ENCODE measurements at places on chromosomes 4 and X. TPM values are rescaled to one million over a fixed set of nuclear protein-coding genes. Genes with fewer than 3 reads are reported as not detected.

DNA sequence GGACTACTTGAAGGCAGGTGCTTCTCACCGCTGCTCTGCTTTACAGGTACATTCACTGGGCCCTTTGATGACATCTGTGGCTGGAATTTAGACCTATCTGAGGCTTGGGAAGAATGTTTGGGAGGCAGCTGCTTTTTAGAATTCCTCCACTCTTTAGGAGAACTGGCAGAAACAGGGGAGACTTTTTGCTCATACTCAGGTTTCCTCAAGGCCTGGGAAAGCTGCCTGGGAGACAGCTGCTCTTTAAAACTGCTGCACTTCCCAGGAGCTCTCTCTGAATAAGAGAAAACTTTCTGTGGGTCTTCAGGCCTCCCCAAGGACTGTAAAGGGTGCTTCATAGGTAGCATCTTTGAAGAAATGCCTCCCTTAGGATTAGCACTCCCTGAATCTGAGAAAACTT lies 14.3 kb downstream of the CT47C1 start:
- DNase-seq, result no peak

S100G gene
- polyA plus RNA-seq, result not detected

DOK7 gene
- polyA plus RNA-seq, result not detected

DUX4 gene
- not detected for polyA plus RNA-seq

- no peak for DNase-seq
Measured at GRCh38 chrX:11363069-11363594, 69.9 kb downstream of the AMELX start.

NEXMIF gene
- not detected for polyA plus RNA-seq

SERPINA7 gene
- polyA plus RNA-seq, result not detected

GRCh38 chr4:5746250-5746649 lies 35.2 kb downstream of the EVC start:
- DNase-seq, result no peak

GRCh38 chrX:115147220-115147619 lies 42.0 kb upstream of the RBMXL3 start:
- peak; percentile 40 for DNase-seq

DNA sequence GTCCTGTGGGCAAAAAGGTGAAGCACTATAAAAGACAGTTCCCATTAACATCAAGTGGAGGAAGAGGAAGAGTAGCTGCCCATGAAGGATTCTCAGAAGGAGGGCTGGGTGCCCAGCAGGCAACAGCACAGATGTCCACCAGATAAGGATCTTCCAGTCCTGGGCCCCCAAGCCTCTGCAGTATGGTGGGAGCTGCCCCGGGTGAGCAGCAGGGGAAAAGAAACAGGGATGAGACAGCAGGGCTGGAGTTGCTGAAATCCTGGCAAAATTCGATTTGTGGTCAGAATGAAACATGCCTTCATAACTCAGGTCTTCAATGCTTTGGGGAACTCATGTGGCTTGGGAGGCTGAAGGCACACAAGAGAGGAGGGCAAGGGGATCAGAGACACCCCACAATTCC lies 94.6 kb downstream of the RASL11B start:
- peak; percentile 33 for DNase-seq

DNA sequence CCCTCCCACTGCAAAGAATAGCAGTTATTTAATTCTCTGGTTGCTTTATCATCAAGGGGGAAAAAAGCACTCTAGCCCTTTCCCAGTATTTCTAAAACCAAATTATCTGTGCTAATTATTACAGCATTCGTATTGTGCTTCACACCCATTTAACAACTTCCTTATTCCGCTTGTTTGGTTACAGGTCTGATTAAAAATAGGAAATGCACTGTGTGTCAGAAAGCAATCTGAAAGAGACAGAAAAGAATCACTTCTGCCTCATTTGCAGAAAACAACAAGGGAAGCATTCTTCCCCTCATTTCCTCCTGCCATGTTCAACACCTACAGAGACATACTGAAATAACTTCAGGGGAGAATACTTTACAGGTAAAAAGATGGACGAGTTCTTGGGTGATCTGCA lies 114.9 kb upstream of the MAP3K15 start:
- no peak for DNase-seq

C4orf54 gene
- polyA plus RNA-seq, result not detected

GRCh38 chrX:50202539-50202938 lies 1.7 kb upstream of the AKAP4 start:
- no peak for DNase-seq

DNA sequence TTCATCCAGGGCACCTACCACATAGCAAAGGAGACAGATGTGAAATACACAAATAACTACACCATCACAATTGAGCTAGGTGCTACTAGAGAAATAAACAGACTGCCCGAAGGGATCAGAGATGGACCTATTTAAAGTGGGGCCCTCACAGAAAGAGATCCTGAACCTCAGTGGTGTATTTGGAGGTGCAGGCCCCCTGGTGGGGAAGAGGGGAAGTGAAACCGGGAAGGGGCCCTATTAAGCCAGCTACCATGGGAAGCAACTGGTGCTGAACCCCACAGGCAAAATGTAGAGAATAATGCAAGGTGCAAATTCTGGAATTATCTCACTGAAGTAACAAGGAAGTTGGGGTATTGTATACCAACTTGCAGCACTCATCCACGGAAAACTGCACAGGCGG lies 78.6 kb upstream of the FAM9A start:
- peak; percentile 3 for DNase-seq

DNA sequence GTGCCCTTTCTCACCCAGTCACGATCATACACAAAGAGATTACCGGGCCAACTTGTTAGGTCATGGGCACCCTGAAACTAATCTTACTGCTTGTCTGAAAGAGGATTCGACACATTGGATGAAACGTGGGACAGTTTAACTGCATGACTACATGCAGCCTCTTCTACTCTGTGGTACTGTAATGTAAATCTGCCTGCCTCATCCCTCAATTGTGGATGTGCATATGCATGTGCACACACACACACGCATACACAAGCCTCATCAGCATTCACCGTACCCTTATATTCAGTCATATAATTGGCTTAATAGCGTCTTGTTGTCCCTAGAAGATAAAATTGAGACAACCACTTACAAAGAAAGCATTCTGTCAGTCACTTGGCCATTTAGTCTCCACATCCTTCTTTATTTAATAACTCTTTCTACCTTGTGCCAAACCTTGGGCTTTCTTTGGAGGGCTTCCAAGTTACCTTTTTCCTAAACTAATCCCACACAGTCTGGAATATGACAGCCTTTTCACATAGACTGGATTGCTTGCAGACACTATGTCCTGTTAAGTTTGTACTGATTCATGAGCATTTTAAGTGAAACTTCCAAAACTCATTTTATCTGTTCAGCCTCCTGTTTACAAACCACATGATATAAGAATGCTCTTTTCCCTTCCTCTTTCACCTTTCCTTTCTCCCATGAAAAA lies 132.9 kb downstream of the AFF2 start:
- no peak for DNase-seq

DNA sequence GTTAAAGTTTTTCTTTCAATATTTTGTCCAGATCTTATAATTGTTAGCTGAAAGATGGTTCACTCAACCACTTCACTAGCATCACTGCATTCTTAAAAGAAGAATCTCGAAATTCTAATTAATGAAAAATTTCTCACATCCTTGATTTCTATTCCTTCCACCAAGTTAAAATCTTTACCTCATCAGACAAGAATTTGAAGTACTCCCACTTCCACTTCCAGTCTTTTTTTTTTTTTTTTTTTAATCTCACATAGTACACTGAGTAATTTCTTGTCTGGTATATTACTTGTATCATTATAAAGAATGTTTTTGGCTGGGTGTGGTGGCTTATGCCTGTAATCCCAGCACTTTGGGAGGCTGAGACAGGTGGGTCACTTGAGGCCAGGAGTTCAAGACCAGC lies 73.2 kb downstream of the FBXW7 start:
- DNase-seq, result peak; percentile 17

MGAT4D gene
- polyA plus RNA-seq, result not detected

- DNase-seq, result no peak
Measured at GRCh38 chr4:107546638-107547037, 173.4 kb downstream of the PAPSS1 start.

TBX22 gene
- polyA plus RNA-seq, result not detected

DNA sequence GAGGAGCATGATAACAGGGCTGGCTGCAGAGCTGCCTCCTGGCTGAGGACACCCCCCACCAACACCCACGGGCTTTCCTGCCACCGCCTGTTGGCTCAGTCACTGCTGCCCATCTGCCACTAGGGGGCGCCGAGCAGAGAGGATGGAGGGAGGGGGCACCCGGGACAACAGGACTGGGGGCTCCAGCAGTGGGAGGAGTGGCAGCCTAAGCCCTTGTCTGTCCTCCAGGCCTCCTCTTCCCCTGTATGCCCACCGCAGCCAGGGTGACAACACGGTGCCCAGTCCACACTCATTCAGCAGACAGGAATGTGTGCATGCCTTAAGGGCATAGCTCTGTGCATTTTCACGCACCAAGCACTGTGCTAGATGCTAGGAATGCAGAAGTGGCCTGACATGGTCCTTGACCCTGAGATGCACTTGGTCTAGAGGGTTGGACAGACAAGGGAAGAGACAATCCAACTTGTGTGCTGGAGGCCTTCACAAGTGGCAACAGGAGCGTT lies 149.9 kb downstream of the AMMECR1 start:
- DNase-seq, result no peak

DNA sequence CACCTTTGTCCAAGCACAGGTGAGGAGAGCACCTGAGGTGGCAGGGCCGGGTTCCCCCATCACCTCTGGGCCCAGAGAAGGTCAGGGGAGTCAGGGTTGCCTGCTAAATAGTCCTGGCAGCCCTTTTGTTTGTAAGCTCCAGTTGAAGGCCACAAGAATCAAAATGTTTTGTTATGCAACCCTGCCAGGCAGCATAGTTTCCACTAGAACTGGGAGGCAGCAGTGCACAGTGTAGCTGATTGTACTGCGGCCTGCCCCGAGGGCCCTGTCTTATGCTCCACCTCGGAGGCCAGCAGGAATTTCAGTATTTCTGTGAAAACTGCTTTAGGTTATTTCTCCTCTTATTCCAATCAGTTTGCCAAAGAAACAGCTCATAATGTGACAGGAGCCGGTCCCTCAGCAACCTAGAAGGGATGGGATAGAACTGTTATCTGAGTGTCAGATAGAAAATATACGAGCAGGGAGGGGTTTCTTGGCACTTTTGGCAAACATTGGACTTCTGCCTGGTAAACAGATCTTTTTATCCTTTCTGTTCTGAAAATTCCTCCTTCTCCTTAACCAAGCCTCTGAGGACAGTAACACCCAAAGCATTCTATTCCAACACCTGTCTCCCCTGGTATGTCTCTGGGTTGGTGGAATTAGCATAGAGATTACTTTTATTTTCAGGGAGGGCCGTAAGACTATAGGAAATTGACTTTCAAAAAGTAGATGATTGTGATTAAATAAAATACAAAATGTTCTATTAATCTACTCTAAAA lies 93.6 kb downstream of the LNX1 start:
- peak; percentile 59 for DNase-seq

GRCh38 chr4:188341428-188341827 lies 202.2 kb downstream of the TRIML1 start:
- no peak for DNase-seq

DNA sequence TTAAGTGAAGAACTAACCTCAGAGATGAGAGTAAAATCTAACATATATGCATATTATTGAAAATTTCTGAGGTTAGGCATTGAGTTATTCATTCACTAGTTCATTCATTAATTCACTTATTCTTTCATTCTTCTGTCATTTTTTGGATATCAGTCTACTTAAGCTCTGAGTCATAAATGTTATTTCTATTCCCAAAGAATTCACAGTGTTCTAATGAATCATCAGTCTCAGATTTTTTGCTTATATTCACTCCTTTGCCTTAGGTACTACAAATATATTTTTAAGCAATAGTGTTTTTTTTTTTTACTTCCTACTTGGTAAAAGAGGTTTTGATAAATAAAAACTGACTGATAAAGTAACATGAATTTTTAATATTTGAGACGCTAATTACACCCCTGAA lies 95.2 kb upstream of the DKK2 start:
- DNase-seq, result peak; percentile 6

DNA sequence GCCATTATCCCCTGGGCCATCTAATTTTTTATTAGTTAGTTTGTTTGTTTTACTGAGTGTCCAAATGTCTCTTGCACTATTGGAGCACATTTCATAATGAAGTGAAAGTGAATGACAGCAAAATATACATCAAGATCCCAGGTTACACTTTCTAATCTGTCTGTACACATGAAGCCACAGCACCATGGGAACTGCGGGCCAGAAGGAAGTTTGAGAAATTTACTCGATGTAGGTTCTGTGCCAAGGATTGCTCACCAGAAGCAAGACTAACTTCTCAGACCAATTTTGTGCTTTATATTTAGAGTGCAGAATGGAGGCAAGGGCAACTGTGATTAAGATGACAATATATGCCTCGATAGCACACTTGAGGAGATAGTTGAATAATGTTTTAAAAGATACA lies 258.0 kb downstream of the COL25A1 start:
- no peak for DNase-seq

PNMA6A gene
- 0.37 TPM for polyA plus RNA-seq

DNA sequence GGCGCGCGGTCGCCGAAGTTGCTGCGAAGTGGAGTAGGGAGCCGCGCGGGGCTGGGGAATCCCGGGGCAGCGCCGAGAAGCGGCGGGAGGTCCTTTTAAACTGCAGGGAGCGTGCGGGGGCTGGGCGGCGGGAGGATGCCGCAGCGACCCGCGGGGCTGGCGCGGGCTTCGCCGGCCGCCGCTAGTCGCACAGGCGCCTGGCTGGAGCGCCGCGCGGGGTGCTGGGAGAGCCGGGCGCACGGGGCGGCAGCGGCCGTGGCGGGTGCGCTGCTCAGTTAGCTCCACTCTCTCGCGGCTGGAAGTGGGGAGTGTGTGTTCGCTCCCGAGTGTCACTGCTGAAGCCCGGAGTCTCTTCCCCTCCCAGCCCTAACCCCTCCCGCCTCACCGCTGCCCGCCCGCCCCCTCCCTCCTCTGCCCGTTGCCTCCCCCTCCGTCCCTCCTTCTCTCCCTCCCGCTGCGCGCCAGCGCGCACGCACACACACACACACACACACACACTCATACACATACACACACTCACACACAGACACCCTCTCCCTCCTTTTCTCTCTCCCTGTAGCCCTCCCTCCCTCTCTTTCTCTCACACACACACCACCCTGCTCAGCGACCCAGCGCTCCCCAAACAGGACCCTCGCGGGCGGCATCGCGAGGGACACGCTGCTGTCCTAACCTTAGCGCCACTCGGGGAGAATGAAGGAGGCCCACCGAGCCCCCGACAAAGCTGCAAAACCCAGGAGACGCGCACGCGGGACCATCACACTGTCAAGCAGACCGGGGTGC lies at the start of gene NDNF:
TSS of gene NDNF (minus strand) at position 312 of the 780 bp plus-strand sequence. CDS start 26,698 bp downstream, outside the sequence.
- DNase-seq, result peak; percentile 6

EREG gene
- 0.26 TPM for polyA plus RNA-seq

TLL1 gene
- not detected for polyA plus RNA-seq

DNA sequence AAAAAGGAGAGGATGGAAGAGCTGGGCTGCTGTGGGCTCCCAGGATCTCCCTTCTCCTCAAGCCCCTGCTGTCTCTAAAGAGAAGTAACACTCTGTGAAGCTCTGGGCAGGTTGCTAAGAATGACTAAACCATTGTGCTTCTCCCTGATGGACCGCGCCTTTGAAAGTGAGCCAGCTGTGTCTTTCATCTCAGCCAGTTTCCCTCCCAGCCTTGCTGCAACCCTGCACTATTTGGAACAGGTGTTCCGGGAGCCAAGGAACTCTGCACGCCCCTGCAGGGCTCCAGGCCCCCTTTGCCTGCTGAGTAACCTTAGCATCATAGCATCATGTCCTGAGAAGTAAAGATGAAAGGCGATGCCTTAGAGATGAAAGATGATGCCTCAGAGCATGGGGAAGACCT lies 39.7 kb downstream of the SMIM20 start:
- DNase-seq, result peak; percentile 29
